NCI-H2029 treated with DMSO at 0.1 percent for 48 hours (cell line): ENCODE measurements at places on chromosomes 2 and 18.

- DNase-seq, result no peak
Measured at GRCh38 chr2:240530181-240530580, 27.6 kb downstream of the ANKMY1 start.

GRCh38 chr2:202870431-202871299, 901 bp downstream of the ICA1L start:
- peak; percentile 83 for DNase-seq

DNA sequence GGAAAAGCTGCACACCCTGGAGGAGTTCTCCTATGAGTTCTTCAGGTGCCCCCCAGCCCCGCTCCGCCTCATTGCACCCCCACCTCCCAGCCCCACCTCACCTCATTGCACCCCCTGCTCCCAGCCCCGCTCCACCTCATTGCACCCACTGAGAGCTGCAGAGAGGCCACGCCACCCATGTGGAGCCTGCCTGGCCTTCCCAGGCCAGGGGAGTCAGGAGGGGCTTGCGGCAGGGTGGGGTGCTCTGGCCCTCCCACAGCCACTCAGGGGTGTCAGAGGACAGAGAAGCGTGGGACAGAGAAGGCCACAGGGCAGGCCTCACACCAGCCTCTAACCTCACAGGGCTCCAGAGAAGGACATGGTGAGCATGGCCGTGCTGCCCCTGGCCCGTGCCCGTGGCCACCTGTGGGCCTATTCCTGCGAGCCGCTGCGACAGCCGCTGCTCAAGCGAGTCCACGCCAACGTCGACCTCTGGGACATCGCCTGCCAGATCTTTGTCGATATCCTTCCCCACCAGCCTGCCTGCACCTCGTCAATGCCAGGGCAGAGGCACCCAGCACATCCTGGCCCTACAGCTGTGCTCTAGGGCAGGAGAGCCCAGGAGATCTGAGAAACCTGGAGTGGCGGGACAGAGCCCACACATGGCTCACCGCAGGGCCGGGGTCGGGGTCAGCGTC, 15.0 kb upstream of the GPR17 start:
- no peak for DNase-seq

DNA sequence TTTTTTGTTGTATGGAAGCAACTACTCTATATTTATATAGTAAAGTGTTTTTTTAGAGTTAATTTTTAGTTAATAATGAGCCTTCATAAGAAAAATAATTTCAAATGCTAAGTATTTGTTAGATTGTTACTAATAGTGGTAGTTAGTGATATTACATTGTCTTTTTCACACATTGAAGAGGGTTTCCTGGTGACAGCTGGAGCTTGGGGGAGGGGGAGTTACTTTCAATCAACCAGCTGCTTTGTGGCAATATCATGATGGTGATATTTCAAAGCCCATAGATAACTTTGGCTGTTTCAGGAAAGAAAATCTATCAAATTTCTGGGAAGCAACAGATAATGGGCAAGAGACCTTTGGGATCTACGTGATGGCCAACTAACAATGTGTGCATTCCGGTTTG, 4.1 kb downstream of the RHBDD1 start:
- DNase-seq, result no peak

GRCh38 chr2:240603846-240604245, 17.3 kb downstream of the CAPN10 start:
- no peak for DNase-seq

DNA sequence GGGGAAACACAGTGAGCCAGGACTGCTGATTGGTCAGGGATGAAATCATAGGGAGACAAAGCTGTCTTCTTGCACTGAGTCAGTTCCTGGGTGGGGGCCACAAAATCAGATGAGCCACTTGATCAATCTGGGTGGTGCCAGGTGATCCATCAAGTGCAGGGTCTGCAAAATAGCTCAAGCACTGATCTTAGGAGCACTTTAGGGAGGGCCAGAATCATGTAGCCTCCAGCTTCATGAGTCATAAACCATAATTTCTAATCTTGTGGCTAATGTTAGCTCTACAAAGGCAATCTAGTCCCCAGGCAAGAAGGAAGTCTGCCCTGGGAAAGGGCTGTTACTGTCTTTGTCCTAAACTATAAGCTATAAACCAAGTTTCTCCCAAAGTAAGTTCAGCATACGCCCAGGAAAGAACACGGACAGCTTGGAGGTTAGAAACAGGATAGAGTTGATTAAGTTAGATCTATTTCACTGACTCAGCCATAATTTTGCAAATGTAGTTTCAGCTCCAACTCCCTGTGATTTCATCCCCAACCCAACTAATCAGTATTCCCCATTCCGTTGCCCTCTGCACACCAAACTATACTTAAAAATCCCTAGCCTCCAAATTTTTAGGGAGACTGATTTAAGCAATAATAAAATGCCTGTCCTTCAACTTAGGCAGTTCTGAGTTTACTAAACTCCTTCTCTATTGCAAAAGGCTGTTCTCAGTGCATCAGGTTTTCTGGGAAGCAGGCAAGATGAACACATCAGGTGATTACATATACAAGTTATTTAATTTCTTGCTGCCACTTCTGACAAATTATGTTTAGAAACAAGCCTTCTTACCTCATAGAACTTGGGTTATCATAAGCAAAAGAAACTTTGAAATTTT, 226.9 kb upstream of the SPOPL start:
- DNase-seq, result no peak

- DNase-seq, result no peak
Measured at GRCh38 chr18:21865043-21865442, 124.5 kb downstream of the MIB1 start.

DNA sequence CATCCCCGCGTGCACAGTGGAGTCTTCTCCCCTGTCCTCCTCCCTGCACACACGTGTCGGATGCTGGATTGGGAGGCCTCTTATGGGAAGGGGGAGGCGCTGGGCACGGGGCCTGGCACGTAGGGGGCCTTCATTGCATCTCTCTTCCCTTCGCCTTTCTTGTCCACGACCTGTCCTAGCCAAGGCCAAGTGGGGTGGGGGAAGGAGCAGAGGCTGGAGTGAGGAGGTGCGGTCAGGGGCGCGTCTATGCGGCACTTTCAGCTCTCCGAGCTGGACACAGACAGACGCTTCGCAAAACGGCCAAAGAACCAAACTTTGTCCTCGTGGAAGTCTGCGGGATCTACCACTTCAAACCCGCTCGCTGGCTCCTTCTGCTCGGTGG, 13.4 kb downstream of the ALPG start:
- DNase-seq, result no peak

DNA sequence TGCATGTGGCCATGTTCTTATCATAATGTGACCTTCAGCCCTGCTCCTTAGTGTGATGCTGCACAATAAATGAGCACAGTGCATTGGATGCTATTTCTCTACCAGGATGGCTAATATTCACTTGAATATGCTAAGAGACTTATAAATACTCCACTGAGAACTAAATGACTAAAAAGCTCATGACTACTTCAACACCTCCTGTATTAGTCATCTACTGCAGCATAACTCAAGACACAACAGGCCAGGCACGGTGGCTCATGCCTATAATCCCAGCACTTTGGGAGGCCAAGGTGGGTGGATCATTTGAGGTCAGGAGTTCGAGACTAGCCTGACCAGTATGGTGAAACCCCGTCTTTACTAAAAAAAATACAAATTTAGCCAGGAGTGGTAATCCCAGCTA, 213.4 kb downstream of the RND3 start:
- DNase-seq, result no peak

GRCh38 chr2:32750880-32751279, 123.0 kb downstream of the TTC27 start:
- DNase-seq, result no peak

DNA sequence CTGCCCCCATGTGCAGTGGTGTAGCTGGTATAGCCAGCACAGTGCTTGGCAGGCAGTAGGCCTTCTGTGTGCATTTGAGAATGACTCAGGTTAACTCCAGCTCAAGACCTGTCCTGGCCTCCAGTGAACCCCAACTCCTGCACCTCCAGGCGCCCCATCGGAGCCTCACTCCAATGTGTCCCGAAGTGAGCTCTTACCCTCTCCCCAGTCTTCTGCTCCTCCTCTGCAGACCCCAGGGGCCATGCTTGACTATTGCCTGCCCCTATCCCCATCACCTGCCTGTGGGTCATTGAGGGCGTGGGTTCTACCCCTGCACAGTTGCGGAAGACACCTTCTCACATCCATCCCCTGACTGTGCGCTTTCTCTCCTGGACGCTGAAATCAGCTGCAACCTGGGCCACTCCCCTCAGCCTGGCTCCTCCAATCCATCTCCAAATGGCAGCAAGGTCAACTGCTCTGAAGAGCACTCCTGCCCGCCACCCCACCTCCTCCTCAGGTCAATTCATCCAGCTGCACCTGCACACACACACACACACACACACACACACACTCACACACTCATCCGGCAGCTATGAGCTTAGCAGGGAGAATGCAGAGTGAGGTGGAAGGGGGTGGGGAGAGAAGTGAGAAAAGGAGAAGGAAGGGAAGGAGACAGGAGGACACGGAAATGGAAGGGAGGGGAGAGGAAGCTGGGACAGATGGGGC, 130.3 kb upstream of the GLI2 start:
- peak; percentile 73 for DNase-seq

- no peak for DNase-seq
Measured at GRCh38 chr18:23397907-23398306, 55.2 kb upstream of the RIOK3 start.

DNA sequence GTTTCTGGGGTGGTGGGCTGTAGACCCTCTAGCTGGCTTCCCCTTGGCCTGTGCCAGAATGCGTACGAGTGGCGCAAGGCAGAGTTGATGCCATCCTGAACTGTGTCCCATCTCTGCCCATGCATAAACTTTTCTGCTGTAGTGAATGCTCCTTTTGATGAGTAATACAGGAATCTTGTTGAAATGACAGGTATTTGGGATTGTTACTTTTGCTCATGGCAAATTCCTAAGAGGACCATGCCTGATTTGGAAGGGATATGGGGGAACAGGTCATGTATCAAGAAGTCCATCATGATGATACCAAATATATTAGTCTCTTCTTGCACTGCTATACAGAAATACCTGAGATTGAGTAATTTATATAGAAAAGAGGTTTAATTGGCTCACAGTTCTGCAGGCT, 648.0 kb downstream of the SLC4A3 start:
- no peak for DNase-seq

DNA sequence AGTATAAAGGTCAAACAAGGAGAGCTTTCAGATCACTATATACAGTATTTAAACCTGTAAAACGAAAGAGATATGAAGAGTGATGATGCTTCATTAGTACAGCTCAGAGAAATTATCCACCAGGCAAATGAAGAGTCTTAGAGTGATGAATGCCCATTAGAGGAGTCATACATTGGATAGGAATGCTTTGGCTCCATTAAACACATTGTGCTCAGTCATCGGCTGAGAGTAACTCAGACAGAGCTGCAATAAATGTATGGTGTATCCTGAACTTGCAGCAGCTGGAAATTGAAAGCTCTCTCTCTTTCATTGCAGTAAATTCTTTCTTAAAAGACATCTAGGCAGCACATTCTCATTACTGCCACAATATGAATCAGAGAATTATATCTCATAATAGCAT, 340.8 kb upstream of the SPHKAP start:
- no peak for DNase-seq

DNA sequence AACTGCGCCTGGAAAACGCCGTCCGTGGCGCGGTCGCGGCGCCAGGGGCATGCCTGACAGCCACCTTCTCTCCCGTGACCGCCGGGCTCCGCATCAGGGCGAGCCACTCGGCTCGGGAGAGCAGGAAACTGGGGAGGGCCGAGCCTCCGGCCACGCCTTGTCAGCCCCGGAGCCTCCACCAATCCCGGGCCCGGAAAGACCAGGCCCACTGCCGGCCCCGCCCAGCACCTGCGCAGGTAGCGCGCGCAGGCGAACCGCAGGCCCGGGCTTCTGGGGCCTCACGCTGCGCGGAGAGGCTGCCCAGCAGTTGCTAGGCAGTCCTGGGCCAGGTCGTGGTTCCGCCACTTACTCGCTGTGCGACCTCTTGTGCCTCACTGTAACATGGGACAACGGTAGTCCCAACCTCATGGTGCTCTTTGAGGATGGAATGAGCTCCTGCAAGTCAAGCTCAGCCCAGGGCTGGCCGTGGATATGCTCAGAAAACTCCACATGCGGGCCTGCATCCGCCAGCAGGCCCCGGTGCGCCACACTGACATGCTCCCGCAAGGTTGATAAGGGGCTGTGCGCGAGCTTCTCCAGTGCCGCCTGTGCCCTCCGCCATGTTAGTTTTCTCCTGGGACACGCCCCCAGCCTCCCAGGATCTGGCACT, 97.1 kb downstream of the INHBB start:
- DNase-seq, result peak; percentile 24

GRCh38 chr2:222797871-222798270, 63.0 kb upstream of the ACSL3 start:
- no peak for DNase-seq

GRCh38 chr18:31633392-31634330, 42.0 kb downstream of the TTR start:
- no peak for DNase-seq

GRCh38 chr2:199471443-199472057, 13.8 kb upstream of the SATB2 start:
- DNase-seq, result no peak

GRCh38 chr2:121478996-121479745, 51.5 kb upstream of the RNU4ATAC start:
- no peak for DNase-seq

DNA sequence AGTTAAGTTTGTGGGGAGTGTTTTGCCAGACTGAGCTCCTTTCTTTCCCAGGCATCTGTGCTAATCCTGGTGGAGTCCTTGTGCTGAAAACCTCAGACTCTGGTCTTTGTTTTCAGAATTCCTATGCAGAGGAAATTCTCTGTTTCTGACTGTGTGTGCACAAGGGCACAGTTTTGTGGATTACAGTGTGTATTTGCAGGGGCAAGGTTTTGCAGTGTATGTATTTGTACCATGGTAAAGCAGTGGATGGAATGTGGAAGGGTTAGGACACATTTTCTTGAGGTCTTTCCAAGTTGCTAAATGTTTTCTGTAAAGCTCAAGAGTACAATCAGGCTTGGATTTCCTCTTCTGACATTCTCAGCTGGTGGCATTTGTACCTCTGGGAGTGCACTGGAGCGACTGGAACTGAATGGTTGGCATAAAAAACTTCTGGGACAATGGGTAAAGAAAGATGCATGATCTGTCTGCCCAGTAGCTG, 139.5 kb upstream of the RND3 start:
- DNase-seq, result no peak

GRCh38 chr2:149597668-149598326, 10.2 kb upstream of the MMADHC start:
- peak; percentile 69 for DNase-seq

DNA sequence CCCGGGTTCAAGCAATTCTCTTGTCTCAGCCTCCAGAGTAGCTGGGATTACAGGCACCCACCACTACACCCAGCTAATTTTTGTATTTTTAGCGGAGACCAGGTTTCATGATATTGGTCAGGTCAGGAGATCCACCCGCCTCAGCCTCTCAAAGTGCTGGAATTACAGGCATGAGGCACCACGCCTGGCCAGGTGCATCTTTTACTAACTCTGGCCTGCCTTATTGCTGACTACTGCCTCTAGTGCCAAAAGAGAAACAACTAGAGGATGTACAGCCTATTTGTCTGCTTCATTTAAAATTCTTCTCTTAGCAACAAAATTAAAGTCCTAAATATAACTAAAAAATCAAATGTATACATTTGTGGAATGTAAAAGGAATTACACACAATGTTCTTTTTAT, 115.4 kb downstream of the BMPR2 start:
- DNase-seq, result no peak
